ENCODE measurements at places on chromosomes 12 and 14.

DNA sequence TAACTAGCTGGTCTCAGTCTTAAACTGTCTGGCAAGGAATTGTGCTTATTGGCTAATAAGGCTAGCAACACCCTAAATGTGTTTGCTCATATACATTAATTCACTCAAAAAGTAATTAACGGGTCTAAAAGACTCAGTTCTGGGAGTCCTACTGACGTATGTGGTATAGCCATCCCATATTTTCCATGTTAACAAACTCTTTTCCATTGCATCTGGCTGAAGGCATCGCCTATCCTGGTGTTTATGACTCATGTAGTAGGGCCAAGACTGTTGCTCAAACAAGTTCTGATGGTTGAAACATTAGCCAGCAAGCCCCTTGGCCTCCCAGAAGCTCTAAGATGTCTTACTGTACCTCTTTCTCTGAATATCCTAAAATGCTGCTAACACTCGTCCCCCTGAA is 98.5 kb downstream of the PHLDA1 start:
- no peak for DNase-seq

DNA sequence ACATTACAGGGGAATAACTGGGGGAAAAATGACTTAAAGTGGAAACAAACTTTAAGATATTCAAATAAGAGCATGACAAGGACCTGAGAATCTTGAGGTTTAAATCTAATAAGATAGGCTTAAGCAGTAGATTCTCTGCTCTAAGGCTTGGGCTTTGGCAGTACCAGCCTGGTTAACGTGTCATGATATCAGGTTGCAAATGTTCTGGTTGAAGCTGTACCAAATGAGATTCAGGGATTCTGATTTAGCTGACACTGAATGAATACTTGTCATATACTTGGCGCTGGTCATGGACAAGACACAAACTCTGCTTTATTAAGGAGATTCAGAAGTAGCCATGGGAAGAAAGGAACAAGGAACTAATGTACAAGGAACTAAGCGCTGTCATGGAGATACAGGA is 6.1 kb downstream of the TCP11L2 start:
- DNase-seq: no peak

DNA sequence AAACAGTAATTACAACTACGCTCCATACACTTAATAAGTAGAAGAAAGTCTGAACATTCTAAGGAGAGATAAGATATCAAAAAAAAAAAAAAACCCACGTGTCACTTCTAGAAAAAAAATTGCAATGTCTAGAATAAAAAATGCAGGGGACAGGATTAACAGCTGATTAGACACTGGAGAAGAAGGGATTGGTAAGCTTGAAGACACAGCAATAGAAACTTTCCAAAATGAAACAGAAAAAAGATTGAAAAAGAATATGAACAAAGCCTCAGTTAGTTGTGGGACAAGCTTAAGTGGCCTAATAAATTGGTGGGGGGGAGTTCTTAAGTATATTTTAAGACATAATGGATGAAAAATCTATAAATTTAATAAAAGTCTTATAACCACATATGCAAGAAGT is 105.5 kb downstream of the PTPRR start:
- no peak for DNase-seq

DNA sequence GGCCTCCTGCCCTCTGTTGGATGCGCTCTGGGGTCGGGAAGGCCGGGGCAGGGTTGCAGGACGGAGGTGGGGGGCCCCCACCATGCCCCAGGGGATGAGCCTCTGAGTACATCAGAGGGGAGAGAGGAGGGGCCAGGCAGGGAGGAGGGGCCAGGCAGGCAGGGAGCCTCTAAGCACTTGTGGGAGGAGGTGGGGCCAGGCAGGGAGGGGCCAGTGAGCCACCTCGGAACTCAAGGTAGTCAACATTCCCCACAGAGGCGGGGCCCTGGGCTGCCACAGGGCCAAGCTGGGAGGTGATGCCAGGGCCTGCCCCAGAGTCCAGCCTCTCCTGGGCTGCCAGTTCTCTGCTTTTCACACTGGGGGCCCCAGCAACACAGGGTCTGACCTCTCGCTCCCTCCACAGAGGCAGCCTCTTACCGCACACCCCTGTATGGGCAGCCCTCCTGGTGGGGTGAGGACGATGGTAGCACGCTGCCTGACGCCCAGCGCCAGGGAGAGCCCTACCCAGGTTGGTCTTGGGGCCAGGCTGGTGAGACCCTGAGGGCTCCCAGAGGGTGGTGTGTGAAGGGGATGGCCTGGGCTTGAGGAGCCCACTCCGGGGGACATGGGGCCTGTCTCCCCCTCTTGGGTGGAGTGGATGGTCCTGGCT is 17.4 kb downstream of the CEP170B start:
- DNase-seq: no peak

DNA sequence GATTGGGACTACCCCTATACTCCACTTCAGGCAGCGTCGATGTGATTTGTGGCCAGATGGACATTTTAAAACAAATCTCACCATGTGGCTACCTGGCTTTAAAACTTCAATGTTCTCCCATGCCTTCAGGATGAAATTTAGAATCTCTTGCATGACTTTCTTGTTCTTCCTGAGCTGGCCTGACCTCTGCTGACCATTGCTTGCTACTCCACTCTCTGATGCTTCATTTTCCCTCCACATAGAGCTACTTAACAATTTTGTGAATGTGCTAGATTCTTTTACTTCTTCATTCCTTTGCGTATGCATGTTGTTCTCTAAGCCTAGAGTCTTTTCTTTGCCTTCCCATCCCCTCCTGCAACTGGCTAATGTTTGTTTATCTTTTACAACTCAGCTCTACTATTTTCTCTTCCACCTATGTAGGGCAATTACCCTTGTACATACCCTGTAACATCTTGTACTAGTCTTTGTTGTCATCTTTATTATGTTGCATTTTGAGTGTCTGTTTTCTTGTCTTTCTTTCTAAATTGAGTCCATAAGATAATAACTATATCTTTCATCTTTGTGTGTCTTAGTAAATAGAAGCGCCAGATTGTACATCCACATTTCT is 41.2 kb downstream of the YLPM1 start:
- DNase-seq: no peak

- DNase-seq: no peak
Observed at GRCh38 chr14:59297071-59297776, 108.8 kb downstream of the DAAM1 start.

DNA sequence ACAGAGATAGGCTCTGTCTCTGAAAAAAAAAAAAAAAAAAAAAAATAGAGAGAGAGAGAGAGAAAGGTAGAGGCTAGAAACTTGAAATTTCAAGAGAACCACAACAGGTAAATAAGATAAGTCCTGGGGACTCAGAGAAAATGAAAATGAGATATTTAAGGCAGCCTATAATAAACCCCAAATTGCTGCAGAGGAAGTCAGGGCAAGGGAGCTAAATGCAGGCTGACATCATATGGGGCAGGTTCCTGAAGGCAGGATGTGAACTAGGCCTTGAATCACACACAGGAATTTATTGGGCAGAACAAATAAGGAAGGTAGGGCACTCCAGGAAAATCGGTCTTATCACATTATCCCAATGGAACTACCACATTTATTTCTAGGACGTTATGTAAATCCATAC is 54.9 kb upstream of the NUDT4 start:
- DNase-seq: no peak

GRCh38 chr12:60349232-60349978 is 753.6 kb downstream of the SLC16A7 start:
- DNase-seq: no peak

Measured in CD4-positive, alpha-beta T cell treated with Interleukin-4 for 4 hours (primary cell).